ENCODE measurements at places on chromosomes 12 and 14.

DNA sequence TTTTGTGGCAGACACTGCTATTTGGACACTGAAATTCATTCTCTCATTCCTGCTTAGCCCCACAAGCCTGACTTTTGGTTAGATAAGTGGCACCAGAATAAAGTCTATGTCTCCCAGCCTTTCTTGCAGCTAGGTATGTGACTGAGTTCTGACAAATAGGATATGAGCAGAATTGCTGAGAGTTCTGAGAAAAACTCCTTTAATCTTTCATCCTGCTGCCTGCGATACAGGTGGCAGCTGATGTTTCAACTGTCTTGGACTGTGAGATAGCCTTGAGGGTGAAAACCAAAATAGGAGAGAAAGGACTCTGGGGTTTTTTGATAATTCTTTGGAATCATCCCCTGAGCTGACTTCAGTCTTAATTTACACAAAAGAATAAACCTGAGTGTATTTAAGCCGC is 55.8 kb downstream of the MBIP start:
- DNase-seq, result no peak

DNA sequence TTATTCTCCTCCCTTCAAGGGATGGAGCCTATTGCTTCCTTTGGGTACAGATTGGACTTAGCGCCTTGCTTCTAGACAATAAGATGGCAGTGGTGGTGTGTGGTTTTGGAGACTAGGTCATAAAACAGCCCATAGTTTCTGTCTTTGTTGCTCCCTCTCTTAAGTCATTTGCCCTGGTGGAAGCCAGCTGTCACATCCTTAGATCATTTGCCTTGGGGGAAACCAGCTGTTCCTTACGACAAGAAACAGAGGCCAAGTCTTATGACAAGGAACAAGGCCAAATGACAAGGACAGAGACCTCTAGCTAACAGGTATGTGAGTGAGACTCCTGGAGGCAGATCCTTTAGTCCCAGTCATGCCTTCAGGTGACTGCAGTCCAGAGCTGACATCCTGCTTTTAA is 9.2 kb upstream of the PALS1 start:
- DNase-seq, result no peak

GRCh38 chr14:93454224-93454623 is 23.5 kb downstream of the UNC79 start:
- no peak for DNase-seq

DNA sequence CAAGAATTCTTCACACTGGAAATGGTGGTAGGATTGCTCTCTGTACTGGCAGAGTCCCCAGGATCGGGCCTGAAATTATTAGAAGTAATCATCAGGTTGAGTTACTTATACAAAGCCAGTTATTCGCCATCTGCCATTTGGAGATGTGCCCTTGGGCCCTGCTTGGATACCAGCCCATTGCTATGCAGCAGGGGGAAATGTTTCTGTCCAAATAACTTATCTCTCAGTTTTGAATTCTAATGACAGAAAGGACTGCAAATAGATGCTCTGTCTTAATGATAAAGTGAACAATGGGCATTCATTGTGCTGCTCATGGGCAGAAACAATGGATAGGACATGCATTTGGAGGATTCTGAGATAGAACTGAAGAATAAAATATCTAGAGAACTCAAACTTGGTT is 139.1 kb upstream of the PELI2 start:
- no peak for DNase-seq

GRCh38 chr12:65200007-65200665 is 30.8 kb downstream of the LEMD3 start:
- no peak for DNase-seq
